ENCODE measurements at places on chromosomes 16 and 17.

GRCh38 chr16:79407461-79408135, 192.9 kb downstream of the MAF start:
- H3K27ac ChIP-seq, result no peak overlapping the region
- H3K27me3 ChIP-seq, result peaks cover 8% of the 10 kb centered on the region
- DNase-seq, result no peak
- H3K4me3 ChIP-seq, result no peak overlapping the region

DNA sequence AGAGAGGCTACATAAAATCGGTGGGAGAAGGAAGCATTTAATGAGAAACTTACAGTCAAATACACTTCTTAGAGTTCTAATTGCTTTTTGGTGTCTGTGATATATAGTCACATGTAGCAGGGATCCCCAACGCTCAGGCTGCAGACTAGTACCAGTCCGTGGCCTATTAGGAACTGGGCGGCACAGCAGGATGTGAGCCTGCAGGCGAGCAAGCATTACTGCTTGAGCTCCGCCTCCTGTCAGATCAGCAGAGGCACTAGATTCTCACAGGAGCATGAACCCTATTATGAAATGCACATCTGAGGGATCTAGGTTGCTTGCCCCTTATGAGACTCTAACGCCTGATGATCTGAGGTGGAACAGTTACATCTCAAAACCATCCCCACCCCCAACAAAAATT, 158.5 kb downstream of the TANC2 start:
- no peak overlapping the region for H3K27ac ChIP-seq
- H3K36me3 ChIP-seq, result no peaks in the 10 kb centered on the region
- H3K4me1 ChIP-seq, result peaks cover 5% of the 10 kb centered on the region

DNA sequence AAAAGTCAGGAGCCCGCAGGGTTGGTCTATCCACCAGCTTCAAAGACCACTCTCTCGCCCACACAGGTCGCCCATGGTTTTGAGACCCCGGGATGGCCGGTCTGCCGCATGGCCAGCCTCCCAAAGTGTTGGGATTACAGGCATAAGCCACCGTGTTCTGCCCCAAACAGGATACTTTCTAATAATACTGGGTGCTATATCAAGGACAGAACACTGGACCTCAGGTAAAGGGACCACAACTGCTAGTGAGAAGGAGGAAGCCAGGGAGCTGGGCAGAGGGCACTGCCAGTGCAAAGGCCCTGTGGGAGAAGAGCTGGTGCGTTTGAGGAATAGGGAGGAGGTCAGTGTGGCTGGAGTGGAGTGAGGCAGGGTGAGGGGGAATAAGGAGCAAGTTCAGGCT, 34.1 kb downstream of the IL21R start:
- H3K4me3 ChIP-seq, result no peak overlapping the region
- peaks cover 5% of the 10 kb centered on the region for H3K4me1 ChIP-seq
- DNase-seq, result no peak
- peaks cover 6% of the 10 kb centered on the region for H3K27me3 ChIP-seq
- peaks cover 3% of the 10 kb centered on the region for H3K36me3 ChIP-seq
- no peak overlapping the region for H3K27ac ChIP-seq

- no peak overlapping the region for H3K4me3 ChIP-seq
- H3K27ac ChIP-seq, result no peak overlapping the region
- no peaks in the 10 kb centered on the region for H3K4me1 ChIP-seq
- no peak for DNase-seq
Observed at GRCh38 chr16:85209526-85210121, 97.4 kb upstream of the CIBAR2 start.

DNA sequence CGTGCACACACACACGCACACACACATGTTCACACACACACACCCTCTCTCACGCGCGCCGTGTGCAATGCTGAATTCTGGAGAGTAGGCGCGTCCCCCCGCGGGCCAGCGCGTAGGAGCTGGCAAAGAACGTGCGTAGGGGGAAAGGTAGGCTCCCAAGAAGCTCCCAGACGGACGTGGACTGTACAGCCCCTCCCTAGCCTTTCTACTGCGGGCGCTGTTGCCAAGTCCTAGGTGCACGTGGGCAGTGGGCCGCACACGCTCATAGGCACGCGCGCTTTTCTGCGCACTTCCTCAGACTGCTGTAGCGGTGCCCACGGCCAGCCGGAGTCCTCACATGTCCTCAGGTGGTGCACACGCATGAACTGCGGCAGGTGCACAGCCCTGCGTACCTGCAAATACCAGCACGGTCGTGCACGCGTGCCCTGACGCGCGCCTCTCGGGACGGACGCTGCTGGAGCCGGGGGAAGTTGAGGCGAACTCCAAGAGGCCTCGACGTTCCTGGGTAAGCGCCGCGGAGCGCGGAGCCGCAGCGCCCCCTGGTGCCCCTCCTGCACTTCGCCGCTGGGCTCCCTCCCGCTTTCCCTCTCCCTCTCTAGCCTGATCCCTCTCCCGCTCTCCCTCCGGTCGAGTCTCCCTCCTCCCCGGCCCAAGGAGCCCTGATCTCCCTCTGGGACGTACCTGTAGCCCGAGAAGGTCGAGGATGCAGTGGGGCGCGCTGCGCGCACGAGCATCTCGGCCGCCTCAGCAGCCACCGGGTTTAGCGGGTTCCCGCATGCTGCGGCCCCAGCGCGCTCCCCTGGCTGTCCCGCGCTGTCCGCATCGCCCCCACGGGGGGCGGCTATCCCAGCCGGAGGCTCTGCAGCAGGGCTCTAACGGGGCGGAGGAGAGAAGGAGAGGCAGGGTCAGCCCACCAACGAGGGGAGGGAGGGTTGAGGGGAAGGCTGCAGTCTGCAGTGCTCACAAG, 749 bp downstream of the GRIN2A start:
- peaks cover 2% of the 10 kb centered on the region for H3K36me3 ChIP-seq
- peaks cover 23% of the 10 kb centered on the region for H3K27me3 ChIP-seq
- peak overlapping the region; percentile 77 for H3K4me3 ChIP-seq

DNA sequence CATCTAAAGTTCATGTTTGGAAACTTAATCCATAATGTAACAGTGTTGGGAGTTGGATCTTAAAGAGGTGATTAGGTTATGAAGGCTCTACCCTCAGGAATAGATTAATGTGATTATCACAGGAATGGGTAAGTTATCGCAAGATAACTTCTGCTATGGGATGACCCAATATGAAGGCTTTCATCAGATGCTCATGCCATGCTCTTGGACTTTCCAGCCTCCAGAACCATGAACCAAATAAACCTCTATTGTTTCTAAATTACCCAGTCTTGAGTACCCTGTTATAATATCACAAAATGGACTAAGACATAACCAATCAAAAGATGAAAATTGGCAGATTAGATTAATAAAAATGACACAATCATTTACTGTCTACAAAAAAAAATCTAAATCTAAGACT, 906.9 kb upstream of the SOX9 start:
- no peak for DNase-seq
- no peaks in the 10 kb centered on the region for H3K27me3 ChIP-seq
- no peaks in the 10 kb centered on the region for H3K36me3 ChIP-seq
- no peak overlapping the region for H3K27ac ChIP-seq
- no peaks in the 10 kb centered on the region for H3K4me1 ChIP-seq

DNA sequence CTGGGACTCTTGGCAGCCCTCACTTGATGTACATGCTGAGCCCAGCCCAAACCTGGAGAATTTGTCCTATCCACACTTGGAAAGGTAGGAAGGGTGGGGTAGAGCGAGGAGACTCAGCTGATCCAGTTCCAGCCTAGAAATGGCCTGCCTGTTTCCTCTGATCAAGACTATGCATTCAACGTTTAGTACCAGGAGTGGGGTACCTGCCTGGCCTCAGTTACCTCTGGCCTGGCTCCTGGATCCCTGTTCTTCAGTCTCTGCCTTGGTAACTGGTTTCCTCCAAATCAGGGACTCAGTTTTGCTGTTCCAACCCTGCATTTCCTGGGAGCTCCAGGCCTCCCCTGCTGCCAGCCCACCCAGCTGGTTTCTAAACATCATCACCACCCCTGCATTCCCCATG, 233.5 kb downstream of the GSG1L start:
- DNase-seq, result no peak
- no peak overlapping the region for H3K4me3 ChIP-seq
- no peak overlapping the region for H3K27ac ChIP-seq

- no peak for DNase-seq
- H3K4me1 ChIP-seq, result peaks cover 21% of the 10 kb centered on the region
- no peak overlapping the region for H3K27ac ChIP-seq
- peaks cover 15% of the 10 kb centered on the region for H3K27me3 ChIP-seq
Observed at GRCh38 chr16:56626685-56627084, 1.1 kb downstream of the MT1E start.

GRCh38 chr16:67811899-67812298, 5.2 kb downstream of the TSNAXIP1 start:
- H3K36me3 ChIP-seq, result no peaks in the 10 kb centered on the region
- H3K27me3 ChIP-seq, result no peaks in the 10 kb centered on the region
- H3K4me1 ChIP-seq, result peaks cover 7% of the 10 kb centered on the region
- no peak overlapping the region for H3K27ac ChIP-seq
- DNase-seq, result no peak

DNA sequence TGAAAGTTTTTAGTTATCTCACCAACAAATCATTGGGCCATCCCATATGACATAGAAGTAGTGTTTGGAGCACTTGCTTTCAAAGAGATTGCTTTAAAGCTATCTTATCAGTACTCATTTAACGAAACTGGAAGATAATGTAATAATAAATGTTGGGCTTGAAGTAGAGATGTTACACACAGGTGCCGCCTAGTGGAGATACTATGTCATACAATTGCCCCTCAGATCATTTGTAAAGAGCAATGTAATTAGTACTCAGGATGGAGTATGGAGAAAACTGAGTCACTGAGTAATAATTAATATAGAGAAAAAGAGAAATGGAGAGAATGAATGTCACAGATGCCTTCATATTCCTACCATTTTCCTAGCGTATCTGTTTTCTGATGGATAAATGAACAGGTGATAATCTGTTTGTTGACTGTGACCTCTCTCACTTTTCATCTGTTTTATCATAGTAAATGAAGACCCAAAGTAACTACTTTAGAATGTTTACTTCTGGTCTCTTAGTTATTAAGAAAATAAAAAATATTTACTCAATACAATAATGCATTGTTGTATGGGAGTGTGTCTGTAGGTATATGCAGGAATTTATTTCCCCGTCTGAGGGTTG, 80.4 kb downstream of the EFCAB5 start:
- H3K4me1 ChIP-seq, result no peaks in the 10 kb centered on the region
- no peak for DNase-seq
- peaks cover 3% of the 10 kb centered on the region for H3K27me3 ChIP-seq
- no peak overlapping the region for H3K27ac ChIP-seq
- H3K36me3 ChIP-seq, result no peaks in the 10 kb centered on the region
- H3K4me3 ChIP-seq, result no peak overlapping the region

GRCh38 chr16:23594186-23594585, 1.9 kb downstream of the NDUFAB1 start:
- no peaks in the 10 kb centered on the region for H3K27me3 ChIP-seq
- H3K27ac ChIP-seq, result no peak overlapping the region
- peaks cover 20% of the 10 kb centered on the region for H3K36me3 ChIP-seq

DNA sequence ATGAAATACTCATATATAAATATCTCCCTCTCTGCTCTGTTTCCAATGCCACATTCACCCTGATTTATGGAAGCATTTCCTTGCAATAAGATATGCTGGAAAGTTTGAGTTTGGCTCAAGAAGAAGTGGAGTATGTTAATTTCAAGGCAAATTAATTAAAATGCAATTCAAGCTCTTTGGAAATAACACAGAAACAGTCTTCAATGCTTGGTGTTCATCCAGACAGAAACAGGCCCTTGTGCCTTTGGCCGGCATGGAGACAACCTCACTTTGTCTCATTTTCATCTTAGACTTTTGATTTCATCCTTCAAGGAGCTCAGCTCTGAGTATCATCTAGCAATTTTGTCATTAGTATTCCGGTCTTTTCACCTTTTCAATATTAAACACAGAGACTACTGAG, 210.0 kb downstream of the C16orf95 start:
- peaks cover 4% of the 10 kb centered on the region for H3K27me3 ChIP-seq
- H3K36me3 ChIP-seq, result no peaks in the 10 kb centered on the region
- H3K27ac ChIP-seq, result no peak overlapping the region
- DNase-seq, result no peak
- no peaks in the 10 kb centered on the region for H3K4me1 ChIP-seq
- H3K4me3 ChIP-seq, result no peak overlapping the region
